ENCODE measurements at places on chromosomes 4 and X.
A peak's percentile ranks its signal among the peaks of the same experiment; 100 is the strongest.

DNA sequence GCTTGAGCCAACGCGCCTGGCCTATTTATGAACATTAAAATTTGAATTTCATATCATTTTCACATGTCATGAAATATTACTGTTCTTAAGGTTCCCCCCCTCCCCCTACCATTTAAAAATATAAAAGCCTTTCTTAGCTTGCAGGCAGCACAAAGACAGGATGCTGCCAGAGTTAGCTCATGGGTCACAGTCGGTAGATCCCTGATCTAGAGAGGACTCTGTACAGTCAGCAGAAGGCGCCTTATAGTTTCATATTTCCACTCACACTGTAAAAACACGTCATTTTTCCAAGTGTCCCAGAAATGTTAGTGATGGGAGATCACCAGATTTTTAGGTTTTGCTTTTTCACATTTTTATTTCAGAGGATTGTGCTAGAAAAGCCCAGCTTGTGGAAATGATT is 12.2 kb downstream of the NOCT start:
- no peak for DNase-seq

DNA sequence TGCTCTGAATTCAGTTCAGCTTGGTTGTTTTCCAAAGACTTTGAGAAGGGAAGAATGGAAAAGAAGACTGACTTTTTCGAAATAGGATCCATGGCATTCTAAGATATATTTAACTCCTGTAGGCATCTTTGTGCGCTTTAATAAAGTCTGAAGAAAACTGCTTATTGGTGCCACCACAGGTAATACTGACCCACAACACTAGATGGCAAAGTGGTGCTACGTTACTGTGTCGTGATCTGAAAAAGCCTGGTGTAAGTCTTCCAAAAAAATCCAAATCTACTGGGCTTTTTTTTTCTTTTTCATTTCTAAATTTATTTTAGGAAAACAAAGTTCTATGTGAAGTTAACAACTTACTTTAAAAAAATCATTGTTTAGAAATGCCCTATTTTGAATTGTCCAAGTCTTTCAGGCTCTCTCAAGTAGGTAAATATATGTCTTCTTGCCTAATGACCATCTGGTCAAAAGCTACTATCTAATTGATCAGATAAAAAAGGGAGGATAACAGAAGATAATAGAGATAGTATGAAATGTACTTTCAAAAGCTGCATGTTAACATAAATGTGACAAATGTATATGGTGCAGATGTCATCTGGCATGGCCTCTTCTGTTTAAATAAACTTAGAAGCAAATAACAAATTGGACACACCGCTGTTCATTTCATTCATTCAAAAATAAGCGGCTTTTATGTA is 47.0 kb upstream of the MID1IP1 start:
- DNase-seq: no peak

DNA sequence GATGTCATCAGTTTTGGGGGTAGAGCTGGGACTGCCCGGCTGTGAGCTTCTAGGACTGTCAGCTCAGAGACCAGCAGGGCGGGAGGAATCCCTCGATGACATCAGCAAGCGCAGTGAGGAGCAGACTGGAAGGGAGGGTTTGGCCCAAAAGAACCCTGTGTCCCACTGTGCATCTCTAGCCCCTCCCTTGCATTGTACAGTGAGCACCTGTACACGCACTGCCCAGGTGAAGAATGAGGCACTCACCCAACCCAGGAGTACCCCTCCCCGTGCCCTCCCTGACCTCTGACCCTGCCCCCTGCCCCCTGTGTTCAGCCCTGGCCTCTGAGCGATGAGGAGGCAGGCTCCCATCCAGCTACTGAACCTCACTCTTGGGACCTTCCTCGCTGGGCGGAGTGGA is 92.9 kb downstream of the HMX1 start:
- no peak for DNase-seq

DNA sequence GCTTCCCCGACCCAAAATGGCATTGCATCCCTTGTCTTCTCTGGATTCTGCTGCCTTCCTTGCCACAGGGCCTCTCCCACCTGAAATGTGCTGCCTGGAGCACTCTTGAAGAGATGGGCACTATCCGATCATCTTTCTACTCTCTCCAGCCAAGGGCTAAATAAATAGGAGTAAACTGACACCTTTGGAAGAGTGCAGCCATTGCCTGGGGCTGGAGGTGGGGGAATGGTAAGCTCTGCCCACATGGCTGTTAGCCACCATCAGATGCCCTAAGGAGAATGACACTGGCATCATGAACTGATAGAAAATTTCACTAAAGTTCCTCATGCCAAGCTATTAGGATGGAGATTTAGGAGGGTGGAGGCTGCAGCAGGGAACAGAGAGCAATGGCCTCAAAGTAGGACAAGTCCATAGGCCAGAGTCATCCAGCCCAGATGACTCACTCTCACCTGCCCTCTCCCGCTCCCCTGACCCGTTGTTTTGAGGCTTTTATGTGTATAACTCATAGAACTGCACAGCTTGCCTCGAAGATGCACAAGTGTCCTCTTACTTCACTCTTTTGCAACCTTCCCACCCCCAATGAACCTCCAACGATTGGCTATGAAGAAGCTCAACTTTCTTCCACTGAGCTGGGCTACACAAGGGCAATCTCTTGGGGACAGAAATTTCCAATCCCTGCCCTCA is 822 bp upstream of the PFKFB1 start:
- no peak for DNase-seq

- no peak for DNase-seq
Observed at GRCh38 chr4:150355858-150356455, 226.0 kb upstream of the MAB21L2 start.

DNA sequence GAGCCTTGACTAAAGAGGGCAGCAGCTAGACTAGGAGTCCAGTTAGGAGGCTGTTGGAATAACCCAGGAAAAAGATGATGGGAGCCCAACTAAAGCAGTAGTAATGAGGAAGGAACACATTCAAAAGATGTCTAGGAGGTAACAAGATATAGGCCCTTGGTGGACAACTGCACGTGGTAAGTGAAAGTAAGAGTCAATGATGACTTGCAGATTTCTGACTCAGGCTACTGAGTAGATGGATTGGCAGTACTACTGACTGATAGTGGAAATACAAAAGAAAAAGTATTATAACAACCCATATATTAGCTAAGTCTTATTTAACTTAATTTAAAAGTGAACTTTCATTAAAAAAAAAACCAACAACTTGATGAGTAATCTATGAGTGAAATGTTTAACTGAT is 74.0 kb downstream of the PAK3 start:
- no peak for DNase-seq

GRCh38 chrX:45711231-45711630 is 510.6 kb upstream of the DIPK2B start:
- no peak for DNase-seq

- no peak for DNase-seq
Observed at GRCh38 chrX:143854006-143854405, 29.9 kb upstream of the UBE2NL start.

DNA sequence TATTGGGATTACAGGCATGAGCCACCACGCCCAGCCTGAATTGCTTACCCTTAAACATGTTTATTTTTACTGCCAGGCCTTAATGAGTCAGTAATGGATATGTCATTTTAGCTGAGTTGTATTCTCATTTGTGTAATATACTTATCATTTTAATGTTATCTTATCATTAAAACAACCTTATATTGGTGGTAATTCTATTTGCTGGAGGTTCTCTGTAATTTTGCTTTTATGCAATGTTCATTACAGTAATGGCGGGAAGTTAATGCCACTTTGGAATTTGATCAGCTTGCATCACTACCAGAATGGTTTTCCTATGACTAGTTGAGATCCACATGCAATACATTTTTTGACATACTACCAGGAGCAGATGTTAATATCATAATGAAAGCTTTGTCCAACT is 6.3 kb upstream of the PGAM4 start:
- no peak for DNase-seq

- no peak for DNase-seq
Observed at GRCh38 chr4:5785806-5786680, 75.0 kb downstream of the EVC start.

GRCh38 chr4:189311251-189311650 is 629.4 kb upstream of the FRG1 start:
- DNase-seq: no peak

DNA sequence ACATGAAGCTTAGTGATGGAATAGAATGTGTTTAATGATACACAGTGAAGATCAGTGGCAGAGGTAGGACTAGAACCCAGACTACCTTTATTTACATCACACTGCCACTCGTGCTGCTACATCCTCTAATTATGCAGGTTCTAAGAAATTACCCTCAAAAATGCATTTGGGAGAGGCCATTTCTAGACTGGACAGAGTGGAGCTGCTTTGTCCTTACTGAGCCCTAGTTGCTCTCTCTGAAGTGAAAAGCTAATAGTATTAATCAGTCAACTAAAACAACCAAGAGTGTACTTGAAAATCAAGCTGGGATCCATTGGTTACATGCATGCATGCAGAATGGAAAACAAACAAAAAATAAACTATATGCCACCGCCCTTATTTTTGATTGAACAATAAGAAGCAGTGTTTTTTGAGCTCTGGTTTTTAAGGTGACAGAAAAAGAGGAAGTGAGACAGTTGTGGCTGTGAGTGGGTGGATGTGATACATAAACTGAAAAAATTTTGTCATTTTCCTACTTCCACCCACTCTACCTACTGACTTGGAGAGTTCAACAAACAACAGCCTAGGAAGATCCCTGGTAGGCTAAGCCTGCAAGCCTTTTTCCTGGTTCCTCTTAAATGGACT is 6.8 kb upstream of the VSIG4 start:
- no peak for DNase-seq

- DNase-seq: no peak
Observed at GRCh38 chr4:152010710-152011079, 249.9 kb upstream of the GATB start.

DNA sequence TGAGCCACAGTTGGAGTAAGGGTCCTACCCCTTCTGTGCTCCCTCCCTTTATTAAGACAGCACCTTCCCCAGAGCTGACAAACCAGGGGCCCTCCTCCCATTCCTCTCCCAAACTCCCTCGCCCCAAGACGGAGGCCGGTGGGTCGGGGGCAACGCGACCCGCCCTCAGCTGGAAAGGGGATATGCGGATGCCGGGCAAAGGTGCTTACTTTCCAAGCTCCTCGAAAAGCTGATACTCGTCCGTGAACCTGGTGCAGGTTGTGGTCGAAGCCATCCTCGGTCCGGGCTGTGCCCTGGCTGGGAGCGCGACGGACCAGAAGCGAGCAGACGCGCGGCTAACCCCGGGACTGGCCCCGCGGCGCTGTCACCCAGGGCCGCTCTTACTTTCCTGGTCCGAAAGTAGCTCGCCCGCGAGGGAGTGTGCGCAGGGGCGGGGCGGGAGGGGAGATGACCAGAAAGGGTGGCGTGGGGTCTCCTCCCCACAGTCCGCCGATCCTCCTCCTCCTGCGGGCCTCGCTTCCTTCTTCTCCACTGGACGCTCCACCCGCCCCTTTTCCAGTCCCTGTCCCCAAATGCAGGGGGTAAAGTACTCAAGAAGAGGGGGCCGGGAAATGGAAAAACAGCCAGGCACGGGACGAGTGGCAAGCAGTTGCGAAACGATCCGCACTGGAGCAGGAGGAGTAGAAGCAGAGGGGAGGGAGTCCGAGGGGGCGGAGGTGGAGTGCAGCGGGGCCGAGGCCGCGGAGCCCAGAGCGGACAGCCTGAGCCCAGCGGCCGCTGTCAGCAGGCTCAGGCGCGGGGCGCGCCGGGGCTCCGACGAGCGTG is 531 bp downstream of the CAMK2D start:
- peak; percentile 90 for DNase-seq

DNA sequence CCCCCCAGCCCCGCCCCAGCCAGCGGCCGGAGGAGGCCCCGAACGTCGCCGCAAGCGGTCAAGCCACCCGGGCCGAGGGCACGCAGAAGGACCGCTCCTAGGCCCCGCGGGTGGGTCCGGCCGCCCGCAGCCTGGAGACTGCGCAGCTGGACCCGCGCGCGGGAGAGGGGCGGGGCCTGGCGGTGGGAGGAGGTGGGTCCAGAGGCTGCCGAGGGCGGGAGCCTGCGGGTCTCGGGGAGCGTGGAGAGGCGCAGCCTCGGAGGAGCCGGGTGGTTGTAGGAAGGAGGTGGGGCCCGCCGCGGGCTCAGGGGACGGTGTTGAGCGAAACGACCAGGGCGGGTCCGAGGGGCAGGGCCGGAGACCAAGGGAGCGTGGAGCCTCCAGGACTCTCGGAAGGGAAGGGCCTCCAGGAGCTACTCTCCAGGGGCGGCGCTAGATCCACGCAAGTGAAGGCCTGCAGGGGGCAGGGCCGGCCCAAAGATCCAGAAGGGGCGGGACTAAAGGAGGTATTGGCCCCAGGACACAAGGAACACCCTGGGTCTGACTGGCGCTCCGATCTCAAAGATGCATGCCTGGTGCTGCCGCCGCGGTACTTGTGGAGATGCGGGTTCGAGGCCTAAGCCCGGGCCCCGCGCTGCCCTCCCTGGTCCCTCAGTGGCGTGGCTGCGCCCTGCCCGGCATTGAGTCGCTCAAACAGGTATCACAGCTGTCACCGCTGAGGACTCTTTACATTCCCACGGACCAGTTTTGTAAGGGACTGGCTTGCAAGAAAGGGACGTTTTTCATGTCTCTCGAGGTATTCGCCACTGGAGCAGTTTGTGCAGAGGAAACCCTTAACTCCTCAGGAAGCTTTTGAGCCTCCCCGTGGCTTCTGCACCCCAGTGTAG is 5.9 kb downstream of the TIMM17B start:
- peak; percentile 91 for DNase-seq

- no peak for DNase-seq
Observed at GRCh38 chr4:152588869-152589268, 53.0 kb upstream of the FBXW7 start.

DNA sequence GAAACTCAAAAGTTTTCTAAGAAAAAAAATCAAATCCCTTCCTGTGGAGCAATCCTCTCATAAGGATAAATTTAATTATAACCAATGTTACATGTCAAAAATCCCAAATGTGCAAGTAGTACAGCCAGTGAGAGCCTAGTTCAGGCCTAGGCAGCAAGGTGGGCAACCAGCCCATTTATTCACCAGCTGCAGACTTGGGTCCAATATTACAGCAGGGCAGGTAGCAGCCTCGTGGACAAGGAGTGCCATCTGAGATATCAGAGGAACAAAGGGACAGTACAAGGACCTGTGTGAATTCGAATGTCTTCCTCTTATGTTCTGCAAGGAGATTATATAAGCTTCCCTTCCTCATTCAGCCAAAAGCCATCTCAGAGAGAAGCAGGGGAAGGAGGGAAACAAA is 6.6 kb downstream of the HELQ start:
- no peak for DNase-seq

DNA sequence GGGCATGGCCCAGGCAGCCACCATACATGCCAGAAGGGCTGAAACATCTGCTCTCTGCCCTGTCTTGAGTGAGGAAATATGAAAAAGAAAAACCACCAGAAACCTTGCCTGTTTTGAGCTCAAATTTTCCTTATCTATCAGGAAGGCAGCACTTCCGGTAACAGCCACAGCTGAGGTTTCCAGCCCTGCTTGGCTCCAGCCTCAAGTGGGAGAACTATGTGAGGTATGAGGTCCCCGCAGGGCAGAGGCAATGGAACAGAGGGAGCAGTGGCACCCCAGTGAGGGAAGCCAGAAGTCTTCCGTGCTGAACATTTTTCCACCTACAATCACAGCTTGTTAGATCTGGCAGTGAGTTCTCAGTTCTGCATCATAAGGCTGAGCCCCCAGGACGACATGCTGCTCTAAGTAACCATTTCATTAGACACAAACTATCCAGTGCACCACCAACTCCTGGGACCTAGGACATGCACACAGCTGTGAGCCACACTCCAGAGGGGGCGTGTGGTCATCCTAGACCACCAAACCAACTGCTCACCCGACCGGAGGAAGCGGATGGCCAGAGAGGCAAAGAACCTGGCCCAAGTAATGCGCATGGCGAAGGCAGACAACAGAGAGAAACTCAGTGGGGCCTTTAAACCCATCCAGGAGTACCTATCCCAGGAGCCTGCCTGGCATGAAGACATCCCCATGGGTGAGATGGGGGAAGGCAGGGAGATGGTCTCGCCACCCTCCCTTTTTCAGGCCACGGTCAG is 22.6 kb downstream of the WDR1 start:
- peak; percentile 74 for DNase-seq
